ENCODE measurements at places on chromosomes 2 and 18.

GRCh38 chr18:12478269-12479047 lies 70.7 kb downstream of the PRELID3A start:
- DNase-seq, result no peak

DNA sequence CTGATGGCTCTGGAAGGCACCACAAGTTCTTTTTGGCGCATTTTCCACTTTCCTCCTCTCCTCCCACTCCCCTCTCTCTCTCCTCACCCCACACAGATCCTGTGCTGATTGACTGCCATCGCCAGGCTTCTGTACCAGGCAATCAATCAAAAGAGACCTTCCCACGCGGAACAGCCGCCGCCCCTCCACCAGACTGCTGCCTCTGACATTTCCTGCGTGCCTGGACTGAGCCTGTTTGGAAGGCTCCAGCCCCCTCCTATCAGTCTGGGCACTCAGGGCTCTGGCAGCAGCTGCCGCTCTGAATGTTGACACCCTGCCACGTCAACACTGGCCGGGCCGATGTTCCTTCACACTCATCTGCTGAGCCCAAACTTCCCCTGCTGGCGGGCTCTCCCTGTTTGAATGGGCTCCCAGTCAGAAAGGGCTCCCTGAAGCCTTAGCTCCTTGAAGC lies 467.7 kb downstream of the EPHA4 start:
- DNase-seq, result peak; percentile 4

DNA sequence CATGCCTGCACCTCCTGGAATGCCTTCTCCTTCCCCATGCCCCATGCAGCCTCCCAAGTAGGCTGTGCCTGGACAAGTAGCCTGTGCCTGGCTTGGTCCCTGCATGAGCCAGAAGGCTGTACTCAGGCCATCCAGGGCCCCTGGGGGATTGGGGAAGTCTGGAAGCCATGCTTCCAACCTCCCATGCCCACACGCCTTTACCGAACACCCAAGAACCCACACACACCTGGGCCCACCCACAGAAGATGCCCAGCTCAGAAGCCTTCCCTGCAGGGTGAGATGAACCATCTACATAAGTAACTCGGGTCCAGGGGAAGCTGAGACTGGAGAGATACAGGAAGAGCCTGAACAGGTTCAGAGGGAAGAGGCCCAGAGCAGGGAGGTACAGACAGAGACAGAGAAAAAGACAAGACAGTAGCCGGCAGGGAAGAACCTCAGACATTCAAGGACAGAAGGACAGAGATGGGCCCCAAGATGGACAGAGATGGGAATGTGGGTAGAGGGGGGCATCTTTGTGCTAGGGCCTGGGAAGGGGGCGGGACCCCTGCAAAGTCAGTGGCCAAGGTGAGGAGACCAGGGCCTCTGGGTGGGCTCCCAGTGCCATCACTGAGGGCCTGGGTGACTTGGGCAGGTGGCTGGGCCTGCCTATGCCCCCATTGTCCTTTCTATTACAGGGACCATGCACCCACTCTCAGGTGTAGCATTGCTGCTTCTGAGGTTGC lies 4.3 kb downstream of the BIN1 start:
- no peak for DNase-seq

DNA sequence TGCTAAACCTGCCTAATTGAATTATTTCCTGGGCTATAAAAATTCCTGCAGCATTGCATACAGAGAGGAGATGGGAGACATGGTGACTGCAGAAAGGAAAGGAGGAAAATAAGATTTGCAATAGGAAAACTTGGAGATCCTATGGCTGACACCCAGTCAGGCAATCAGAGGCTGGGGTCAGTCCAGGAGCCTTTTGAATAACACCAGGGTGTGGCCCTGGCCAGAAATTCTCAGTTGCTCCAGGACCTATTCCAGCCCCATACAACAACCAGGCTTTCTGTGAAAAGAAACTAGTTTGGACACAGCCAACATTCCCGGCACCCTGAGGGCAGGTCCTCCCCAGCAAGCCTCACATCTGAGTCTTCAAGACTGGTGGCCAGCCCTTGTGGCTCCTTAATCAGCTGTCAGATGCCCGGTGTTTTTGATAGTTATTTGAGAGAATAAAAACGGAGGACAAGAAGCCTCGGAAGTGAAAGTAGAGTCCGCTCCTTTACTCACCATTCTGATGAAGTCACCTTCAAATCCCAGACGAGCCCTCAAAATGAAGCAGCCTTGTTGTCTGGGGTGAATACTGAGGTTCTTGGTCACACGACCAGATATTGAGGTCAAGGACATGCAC lies 31.1 kb upstream of the GMCL1 start:
- DNase-seq, result no peak

- DNase-seq, result no peak
Observed at GRCh38 chr2:61100801-61101200, 35.1 kb downstream of the SANBR start.

GRCh38 chr2:71492112-71492511 lies 38.8 kb downstream of the DYSF start:
- DNase-seq, result no peak
